Skin of body (tissue), 3 donors: ENCODE measurements at places on chromosomes 7 and 10. TPM values are rescaled to one million over a fixed set of nuclear protein-coding genes. Genes with fewer than 3 reads are reported as not detected.

The LIPN gene
- total RNA-seq: 8.2 TPM

The NCF1 gene
- total RNA-seq: 2.7 TPM

The TMEM176A gene
- 8.8 TPM for total RNA-seq

The SMKR1 gene
- 0.20 TPM for total RNA-seq
